ENCODE measurements at places on chromosomes 4 and X.

GRCh38 chr4:182896421-182896820 lies 20.8 kb downstream of the DCTD start:
- DNase-seq, result no peak

DNA sequence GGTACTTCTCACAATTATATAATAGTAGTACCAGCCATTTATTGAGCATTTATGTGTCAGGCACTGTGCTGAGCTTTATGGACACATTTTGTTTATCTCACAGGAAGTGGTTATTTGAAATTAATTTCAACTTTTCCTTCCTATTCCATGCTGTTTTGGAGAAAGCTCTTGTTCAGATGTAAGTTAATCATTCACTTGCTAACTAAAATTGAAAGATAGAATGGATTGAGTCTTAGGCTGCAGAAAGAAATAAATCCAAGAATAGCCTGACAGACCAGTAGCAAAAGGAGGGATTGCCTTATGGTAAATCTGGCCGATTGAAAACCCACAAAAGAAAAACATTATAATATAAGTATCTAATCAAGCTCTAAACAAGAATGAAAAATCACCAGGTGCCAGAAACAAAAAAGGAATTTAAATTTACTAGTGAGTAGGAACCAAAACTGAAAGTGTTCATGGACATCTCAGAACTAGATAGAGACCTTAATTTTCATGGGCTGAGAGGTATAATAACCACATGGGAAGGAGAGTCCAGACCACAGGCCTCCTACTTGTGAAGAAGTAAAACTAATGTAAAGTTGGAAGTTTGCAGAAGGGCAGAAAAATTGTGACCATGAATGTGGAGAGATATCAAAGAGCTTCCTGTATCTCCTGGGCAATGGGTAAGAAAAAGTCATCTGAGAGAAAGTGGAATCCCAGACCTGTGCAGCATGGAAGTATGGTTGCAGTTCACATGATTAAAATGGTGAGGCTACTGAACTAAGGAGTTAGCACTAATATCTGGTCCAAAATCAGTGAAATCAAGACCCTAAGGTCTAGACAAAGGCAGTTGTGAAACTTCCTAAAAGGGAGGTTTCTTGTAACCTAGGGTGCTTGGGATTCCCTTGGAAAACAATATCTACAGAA lies 38.0 kb downstream of the RADX start:
- no peak for DNase-seq

DNA sequence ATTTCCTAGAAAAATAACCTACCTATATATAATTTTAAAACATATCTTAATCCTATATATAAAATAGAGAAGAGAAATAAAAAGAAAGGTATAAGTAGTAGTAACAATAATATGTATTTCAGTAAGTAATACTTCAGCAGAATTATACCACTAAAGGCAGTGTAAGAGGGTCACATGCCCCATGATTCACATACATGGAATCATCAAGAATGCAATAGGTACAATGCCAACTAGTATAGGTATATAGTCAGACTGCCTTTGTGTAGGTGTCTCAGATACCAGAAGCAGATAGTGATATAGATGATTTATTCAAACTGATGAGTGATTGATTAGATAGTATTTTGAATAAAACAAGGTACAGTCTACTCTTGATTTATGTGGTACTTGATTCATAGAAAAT lies 9.4 kb downstream of the AIMP1 start:
- no peak for DNase-seq

DNA sequence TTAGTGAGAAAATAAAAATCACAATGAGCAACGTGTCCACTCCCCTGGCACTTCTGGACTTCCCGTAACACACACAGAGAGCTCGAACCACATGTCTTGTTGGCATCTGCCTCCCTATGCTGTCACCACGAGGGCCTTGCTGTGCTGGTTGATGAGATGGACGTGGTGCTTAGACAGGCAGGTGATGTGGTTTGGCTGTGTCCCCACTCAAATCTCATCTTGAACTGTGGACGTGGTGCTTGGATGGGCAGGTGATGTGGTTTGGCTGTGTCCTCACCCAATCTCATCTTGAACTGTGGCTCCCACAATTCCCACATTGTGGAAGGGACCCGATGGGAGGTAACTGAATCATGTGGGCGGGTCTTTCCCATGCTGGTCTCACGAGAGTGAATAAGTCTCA lies 40.0 kb downstream of the FGFRL1 start:
- DNase-seq, result no peak

GRCh38 chrX:43716696-43717095 lies 60.6 kb downstream of the MAOA start:
- no peak for DNase-seq
